ENCODE measurements at places on chromosomes 7 and 10.

DNA sequence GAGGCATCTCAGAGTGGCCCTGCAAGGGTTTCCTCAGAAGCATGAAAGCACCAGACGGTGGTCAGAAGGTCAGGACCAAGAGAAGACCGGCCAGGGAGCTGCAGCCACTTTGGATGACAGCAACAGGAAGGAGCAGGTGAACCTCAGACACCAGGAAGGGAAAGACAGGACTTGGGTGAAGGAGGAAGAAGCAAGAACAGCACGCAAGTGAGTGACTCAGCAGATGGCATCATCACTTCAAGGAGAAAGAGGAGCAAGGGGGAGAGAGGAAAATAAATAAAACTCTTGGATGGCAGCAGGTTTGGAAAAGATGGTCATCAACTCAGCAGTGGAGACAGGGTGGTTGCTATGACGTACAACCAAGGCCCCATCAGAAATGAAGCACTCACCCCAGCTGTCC, 31.6 kb downstream of the NCAPG2 start:
- DNase-seq = no peak

DNA sequence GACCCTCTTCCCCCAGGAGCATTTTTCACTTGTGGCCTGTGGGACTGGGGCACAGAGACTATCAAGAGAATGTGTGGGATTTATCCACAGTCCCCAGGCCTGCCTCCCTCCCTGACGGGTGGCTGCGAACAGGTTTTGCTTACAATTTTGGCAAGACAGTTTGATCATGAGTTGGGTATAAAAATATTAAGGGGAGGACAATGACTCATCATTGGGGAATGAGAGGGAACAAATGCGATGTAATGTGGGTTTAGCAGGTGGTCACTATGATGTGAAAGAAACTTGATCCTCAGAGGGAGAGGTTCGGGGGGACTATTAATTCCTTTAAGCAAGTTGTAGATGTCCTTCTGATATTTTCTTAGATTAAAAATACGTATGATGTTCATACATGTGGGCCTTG, 52.2 kb downstream of the EMX2 start:
- no peak for DNase-seq

- no peak for DNase-seq
These were observed 76.3 kb downstream of the WDFY4 start for GRCh38 chr10:48760983-48761382.

GRCh38 chr10:60704471-60704870, 73.8 kb upstream of the CDK1 start:
- DNase-seq = no peak

- DNase-seq = no peak
These were observed 68.6 kb downstream of the JAZF1 start for GRCh38 chr7:28112012-28112411.

DNA sequence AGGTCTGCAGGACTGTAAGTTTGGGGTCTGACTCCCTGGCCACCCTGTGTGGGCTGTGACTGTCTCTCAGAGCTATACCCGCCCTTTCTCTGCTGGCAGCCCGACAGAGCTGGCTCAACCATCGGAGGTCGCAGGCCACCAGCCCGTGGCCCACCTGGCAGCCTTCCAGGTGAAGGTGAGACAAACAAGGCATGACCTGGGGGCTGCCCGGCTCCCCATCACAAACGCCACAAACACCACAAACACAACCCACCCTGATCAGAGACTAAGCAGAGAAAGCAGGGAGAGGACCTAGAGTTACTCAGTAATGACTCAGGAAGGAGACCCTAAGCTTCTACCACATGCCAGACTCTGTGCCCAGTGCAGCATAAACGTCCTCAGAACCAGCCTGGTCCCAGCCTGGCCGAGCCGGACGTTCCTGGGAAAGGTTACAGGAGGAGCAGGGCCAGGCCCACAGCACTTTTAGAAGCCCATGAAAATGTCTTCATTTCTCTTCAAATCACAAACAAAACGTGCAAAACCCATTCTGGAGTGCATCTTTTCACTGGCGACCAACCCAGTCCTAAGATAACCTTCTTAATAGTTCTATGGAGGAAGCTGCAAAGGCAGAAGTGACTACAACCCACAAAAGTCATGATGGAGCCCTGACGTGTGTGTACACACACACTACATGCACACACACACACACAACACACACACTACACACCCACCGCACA, 66.8 kb downstream of the MKI67 start:
- DNase-seq = no peak

DNA sequence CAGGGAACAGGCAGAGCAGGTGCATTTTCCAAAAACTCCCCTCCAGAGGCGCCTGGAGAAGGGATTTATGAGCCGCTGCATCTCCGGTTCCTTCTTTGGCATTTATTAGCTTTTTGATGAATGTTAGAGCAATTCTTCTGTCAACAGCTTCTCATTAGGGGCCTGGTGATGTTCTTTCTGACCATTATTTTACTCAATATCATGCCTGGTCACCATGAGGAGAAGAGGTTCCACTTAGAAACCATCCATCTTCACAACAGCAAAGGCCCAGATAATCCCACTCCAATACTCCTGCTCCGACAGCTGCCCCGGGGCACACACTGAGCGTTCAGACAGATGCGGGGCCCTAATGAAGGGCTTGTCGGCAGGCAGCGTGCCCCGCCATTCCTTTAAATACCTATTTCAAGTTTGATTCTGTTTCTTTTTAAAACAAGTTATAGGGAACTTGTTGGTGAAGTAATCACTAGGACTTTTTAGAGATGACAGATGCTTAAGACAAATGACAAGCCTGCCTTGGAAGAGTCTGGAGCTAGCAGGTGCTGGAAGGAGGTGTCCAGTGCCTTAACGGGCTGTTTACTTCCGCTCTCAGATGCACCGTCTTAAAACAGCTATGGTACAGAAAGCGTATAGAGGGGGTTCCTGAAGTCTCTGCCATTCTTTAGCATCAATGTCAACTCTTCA, 31.7 kb downstream of the ECHDC3 start:
- no peak for DNase-seq

GRCh38 chr7:131753620-131754222, 197.3 kb upstream of the PODXL start:
- no peak for DNase-seq

DNA sequence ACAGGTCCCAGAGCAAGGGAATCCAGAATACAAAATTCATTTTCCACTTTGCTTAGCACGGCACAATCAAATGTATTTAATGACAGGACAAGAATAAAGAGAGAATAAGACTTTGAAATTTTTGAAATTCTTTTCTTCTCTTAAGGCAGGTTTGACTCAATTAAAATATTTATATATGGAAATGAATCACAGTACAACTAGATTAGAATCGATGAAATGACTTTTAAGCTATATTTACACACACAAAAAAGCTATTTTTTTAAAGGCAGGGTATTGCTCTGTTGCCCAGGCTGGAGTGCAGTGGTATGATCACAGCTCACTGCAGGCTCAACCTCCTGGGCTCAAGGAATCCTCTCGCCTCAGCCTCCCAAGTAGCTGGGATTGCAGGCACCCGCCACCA, 265.4 kb upstream of the SLC26A5 start:
- DNase-seq = no peak

DNA sequence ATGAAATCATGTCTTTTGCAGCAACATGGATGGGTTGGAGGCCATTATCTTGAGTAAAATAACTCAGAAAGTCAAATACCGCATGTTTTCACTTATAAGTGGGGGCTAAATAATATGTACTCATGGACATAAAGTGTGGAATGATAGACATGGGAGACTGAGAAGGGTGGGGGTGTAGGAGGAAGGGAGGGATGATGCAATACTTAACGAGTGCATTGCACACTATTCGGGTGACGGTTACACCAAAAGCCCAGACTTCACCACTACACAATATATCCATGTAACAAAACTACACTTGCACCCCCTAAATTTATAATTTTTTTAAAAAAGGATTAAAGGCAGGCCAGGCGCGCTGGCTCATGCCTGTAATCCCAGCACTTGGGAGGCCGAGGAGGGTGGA, 13.6 kb downstream of the LGI1 start:
- DNase-seq = no peak

- no peak for DNase-seq
These were observed 57.2 kb downstream of the CREB5 start for GRCh38 chr7:28469562-28469961.

- DNase-seq = no peak
These were observed 61.1 kb upstream of the ZMIZ1 start for GRCh38 chr10:79007421-79008319.

- DNase-seq = no peak
These were observed 14.4 kb downstream of the POT1 start for GRCh38 chr7:124915242-124915641.

GRCh38 chr7:52726493-52726892, 308.9 kb upstream of the POM121L12 start:
- DNase-seq = no peak

GRCh38 chr10:59894114-59894513, 12.2 kb downstream of the CCDC6 start:
- no peak for DNase-seq

DNA sequence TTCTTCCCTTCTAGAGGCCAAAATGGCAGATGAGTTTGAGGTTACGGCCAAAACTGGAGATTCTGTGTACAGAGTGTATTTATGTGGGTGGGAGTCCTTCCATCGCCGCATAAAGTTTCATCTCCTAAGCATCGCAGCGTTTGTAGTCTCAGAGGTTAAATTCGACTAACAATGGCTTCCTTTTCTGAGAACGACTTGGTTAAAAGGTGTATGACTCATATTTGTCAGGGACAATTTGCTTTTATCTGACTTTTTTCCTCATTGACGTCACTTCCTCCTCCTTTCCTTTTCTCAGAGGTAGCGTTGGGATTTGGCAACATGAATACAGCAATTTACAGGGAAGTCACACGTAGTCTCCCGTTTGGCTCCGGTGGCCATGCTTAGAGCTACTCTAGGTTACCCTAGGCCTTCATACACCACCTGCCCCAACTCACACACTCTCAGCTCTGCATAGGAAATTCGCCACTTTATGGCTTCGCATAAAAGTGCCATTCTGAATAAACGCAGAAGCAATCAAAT, 37.6 kb upstream of the TCF7L2 start:
- no peak for DNase-seq

GRCh38 chr7:126305671-126306070, 947.1 kb downstream of the GRM8 start:
- no peak for DNase-seq

- DNase-seq = no peak
These were observed 39.7 kb upstream of the TEX47 start for GRCh38 chr7:88835147-88835728.

DNA sequence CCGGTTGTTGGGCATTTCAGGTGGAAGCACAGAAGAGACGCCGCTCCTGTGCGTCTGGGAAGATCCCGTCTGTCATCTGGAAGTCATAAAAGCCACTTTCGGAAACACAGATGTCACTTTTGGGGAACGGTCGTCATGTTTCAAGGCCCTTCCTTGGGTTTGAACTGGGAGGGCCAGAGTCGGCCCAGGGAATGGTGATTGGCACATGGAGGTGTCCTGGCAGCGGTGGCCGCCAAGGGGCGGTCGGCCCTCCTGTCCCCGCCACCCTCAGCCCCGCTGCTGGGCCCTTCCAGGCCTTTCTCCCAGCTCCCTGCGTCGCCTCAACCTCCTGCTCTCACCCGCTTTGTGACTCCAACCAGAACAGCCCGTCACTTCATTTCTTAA, 115.2 kb upstream of the SFMBT2 start:
- no peak for DNase-seq

DNA sequence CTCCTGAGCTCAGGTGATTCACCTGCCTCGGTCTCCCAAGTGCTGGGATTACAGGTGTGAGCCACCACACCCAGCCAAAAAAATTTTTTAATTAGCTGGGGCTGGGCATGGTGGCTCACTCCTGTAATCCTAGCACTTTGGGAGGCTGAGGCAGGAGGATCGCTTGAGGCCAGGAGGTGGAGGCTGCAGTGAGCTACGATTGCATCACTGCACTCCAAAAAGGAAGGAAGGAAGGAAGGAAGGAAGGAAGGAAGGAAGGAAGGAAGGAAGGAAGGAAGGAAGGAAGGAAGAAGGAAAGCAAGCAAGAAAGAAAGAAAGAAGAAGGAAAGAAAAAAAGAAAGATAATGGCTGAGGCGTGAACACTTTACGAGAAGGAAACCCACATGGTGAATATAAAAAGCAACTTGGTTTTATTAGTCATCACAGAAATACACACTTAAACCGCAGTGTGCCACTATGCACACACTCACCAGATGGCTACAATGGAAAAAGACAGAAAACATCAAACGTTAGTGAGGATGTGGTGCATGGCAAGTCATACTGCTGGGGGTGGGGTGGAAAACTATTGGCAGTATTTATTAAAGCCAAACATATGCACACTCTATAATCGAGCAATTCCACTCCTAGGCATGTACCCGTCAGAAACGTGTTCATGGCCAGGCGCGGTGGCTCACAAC, 4.4 kb upstream of the CCL26 start:
- DNase-seq = peak; percentile 75

DNA sequence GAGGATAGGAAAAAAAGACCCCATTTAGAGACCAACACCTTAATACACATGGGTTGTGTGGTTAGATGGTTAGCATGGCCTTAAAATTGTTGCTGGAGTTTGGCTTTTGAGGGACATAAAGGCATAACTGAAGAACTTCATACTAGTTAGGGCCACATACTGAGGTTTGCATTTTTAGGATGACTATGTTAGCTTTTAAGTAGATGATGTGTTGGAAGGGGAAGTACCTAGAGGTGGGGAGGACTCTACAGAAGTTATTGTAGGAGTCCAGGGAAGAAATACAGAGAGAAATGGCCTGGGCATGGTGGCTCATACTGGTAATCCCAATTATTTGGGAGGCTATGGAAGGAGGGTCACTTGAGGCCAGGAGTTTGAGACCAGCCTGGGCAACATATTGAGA, 40.5 kb downstream of the ENTPD1 start:
- no peak for DNase-seq

GRCh38 chr10:79890469-79890868, 58.4 kb downstream of the SFTPD start:
- no peak for DNase-seq

DNA sequence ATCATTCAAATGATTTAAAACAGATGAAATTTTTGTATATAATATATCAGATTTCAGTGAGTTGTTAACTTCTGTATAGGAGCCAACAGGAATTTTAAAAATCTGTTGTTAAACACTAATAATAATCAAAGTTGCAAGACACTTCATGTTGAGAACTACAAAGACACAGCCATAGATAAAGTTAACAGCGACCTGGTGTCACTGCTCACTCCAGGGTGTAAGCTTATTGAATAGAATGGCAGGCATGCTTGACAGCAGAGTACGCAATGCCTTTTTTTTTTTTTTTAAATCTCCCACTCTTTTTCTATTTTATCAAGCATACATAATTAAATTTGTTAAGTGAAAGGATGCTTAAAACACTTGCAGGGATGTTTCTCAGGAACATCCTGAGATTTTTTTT, 32.0 kb downstream of the PCDH15 start:
- DNase-seq = no peak

All from activated CD8-positive, alpha-beta memory T cell treated with anti-CD3 and anti-CD28 coated beads for 24 hours (primary cell).